ENCODE measurements at places on chromosomes 12 and 14.

DNA sequence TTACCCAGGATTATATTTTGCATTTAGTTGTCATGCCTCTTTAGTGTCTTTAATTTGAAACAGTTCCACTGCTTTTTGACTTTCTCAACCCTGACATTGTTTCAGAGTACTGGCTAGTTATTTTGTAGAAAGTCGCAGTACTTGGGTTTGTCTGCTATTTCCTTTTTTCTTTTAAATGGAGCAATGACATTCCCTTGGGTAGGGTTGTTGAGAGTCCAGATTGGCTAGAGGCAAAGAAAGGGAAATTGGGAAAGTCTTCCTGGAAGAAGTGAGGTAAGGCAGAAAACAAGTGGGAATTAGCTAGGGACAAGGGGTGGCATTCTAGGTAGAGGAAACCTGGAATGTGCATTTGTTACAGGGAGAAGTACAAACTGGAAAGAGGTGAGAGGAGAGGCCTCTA, 245.9 kb downstream of the EMP1 start:
- no peak for DNase-seq

DNA sequence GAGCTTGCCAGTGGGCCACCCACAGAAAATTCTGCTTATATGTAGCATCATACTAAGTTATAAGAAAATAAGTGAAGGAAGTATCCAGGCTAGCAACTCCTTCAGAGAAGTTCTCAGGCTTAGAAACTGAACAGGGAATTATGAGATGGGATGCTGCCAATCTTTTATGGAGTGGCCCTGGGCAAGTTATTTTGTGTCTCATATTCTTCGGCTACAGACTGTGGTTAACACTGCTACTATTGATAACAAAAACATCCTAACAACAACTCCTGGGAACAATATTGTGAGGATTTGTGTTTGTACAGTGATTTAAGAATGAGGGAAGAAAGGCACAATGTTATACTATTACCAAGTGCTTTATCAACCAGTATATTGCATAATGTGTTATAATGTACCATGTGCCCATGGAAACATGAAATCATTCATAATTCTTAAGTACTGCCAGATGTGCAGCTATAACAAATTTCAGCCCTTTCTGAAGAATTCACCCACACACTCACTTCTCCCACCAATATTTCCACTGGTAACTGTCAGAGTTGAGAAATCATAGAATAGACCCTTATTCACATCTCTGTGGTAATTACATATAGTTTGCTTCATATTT, 113.3 kb upstream of the SOX5 start:
- no peak for DNase-seq

GRCh38 chr12:42221726-42222125, 16.3 kb downstream of the YAF2 start:
- DNase-seq, result no peak

GRCh38 chr14:72638021-72638420, 255.9 kb downstream of the DPF3 start:
- no peak for DNase-seq

DNA sequence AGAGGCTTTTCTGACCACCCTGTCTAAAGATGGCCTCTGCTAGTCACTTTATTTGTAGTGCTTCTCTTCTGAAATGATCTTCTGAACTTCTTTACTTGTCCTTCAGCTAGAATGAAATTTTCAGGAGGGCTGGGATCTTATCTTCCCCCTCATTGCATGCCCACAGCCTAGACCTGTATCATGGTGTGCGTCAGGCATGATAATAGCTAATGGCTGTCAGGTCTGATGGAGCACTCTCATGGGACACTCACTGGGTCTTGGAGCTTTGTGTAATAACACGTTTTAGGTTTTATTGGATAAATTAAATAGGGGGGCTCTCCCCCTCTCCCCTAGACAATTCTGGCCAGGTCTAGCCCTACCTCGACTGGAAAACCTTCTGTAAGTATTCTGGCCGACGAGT, 97.1 kb upstream of the NRXN3 start:
- no peak for DNase-seq

DNA sequence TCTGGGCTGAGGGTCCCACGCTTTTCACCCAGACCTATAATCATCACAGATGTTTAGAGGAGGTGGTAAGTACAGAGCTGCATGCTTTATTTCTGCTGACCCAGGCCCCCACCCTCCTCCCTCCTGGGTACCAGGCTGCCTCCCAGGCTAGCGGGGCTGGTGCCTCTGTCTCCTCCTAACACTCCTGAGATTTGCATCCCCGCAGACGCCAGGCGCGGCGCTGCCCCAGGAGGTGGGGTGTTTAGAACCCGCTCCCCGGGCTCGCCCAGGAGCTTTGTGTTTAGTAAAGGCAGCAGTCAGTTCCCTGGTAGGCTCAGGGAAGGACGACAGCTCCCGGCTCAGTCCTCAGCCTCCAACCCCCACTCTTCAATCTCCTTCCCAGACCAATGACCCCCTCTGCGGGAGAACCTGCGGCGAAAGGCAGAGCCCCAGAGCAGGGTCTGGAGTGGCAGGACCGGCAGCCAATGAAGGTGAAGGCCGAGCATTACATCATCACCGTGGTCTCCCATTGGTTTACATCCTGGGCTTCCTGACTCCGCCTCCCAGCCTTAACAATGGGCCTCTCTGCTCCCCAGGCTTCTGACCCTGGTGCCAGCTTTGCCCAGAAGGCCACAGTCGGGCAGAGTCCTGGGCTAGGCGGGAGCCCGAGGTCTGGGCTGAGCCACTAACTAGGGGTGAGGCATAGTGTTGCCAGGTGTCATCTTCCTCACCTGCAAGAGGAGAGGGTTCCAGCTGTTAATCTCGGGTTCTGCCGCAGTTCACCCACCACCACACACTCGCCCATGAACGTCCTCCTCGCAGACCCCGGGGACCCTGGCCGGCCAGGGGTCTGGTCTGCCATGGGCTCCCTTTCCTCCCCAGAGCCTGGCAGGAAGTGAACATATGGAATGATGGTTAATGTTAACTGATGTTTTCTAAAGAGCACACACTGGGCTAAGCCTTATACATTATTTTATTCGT, 57.5 kb downstream of the CALM1 start:
- no peak for DNase-seq

- no peak for DNase-seq
These were observed 230.3 kb upstream of the PRICKLE1 start for GRCh38 chr12:42819846-42820245.
